Right cardiac atrium (tissue), 5 donors: ENCODE measurements at places on chromosomes 6 and 20. TPM values are rescaled to one million over a fixed set of nuclear protein-coding genes. Genes with fewer than 3 reads are reported as not detected.

The MLN gene
- not detected for polyA plus RNA-seq

DNA sequence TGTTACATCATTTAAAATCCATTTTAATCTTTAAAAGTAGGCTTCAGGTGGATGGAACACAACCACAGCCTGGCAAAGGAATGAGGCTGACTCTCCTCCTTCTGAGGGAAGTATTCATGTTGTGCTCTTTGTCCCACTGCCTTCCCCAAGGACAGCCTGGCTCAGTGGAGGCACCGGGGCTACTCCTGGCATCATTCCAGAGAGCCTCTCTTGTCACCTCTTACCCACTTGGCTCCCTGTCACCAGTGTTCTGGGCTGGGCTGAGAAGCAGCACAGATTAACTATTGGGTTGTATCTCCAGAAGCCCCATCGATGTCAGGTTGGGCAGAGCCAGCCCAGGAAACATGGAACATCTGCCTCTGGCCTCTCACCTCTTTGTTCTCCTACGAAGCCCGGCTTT, 10.7 kb upstream of the TP53INP2 start:
- DNase-seq, result no peak

DNA sequence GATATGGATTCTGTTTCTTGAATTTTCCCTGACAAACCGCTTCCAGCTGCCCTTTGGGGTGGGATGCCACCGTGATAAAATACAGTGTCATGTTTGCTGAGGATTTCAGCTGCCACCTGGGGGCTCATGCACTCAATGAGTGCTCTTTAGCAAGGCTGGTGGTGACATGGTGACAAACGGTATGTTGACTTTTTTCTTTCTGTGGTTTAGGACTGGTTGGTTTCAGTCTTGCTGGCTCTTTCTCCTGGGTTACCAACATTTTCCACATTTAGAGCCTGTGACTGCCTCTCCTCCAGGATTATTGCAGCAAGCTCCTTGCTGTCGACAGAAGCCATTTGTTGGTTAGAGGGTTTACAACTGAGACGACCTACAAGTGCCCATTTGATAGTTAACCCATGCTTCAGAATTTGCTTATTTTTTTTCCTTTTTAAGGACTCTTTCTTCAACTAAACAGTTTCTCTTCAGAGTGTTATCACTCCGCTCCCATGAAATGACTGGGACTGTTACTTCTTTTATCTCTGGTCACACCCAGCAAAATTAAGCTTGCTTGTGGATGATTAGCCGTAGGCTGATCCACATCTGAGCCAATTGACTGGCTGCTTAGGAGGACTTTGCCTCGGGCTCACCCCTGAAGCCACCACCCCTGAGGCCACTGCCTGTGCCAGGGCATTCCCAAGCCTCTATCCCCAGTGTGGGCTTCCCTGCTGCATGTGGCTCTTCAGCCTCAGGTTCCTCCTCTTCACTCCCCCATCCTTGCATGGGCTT, 48.4 kb upstream of the CDYL start:
- no peak for DNase-seq

The IRF4 gene
- polyA plus RNA-seq, result 0.41 TPM

The SLC13A3 gene
- polyA plus RNA-seq, result 0.50 TPM

The ANKRD60 gene
- not detected for polyA plus RNA-seq

DNA sequence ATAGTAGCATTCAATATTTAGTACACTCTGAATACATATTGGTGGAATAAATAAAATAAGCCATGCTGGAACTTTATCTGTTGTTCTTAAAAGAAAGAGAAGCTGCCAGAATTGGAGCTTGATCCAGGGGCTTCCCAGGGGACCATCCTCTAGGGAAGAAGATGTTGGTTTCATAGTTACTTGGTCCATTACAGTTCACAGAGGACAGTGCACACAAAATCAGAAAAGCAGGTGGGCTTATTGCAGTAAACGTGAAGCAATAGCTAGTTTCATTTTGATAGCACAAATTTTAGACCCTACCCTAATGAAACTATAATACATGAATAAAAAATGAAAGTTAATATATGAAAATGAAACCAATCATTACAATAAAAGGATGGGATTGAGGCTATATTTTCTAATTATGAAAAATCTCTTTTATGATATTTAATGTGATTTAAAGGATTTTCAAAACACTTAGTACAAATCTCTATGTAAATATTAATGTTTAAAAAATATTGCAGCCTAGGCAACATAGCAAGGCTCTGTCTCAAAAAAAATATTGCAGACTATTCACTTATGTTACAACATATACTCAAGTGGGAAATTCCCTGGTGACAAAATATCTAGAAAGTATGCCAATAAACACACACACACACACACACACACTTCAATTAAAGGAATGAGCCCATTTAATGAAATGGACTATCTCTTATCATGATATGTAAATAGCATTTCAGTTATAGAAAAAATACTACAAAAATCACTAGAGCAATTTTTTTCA, 227.0 kb upstream of the MARCKS start:
- no peak for DNase-seq

DNA sequence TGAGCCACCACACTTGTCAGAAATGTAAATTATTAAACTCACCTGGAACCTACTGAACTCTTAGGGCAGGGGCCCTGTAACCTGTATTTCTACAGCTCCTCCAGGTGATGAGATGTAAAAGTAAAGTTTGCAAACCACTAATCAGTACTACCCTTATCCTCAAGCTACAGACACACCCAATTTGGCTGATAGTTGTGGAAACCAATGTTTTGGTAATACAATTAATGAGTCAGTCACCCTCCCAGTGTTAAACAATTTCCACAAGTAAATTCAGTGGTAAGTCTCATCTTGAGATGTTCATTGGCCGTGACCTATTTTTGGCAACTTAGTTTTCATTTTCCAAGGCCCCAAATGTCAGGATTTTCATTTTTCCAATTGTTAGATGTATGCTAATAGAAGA, 29.6 kb downstream of the GCNT2 start:
- DNase-seq, result no peak

- DNase-seq, result no peak
Observed at GRCh38 chr6:21438237-21438985, 155.1 kb upstream of the SOX4 start.

GRCh38 chr20:47181056-47181862, 175.2 kb downstream of the ZMYND8 start:
- no peak for DNase-seq

The PLA2G7 gene
- 0.16 TPM for polyA plus RNA-seq

The LHFPL5 gene
- not detected for polyA plus RNA-seq

- DNase-seq, result no peak
Observed at GRCh38 chr6:68728159-68728979, 93.3 kb downstream of the ADGRB3 start.

DNA sequence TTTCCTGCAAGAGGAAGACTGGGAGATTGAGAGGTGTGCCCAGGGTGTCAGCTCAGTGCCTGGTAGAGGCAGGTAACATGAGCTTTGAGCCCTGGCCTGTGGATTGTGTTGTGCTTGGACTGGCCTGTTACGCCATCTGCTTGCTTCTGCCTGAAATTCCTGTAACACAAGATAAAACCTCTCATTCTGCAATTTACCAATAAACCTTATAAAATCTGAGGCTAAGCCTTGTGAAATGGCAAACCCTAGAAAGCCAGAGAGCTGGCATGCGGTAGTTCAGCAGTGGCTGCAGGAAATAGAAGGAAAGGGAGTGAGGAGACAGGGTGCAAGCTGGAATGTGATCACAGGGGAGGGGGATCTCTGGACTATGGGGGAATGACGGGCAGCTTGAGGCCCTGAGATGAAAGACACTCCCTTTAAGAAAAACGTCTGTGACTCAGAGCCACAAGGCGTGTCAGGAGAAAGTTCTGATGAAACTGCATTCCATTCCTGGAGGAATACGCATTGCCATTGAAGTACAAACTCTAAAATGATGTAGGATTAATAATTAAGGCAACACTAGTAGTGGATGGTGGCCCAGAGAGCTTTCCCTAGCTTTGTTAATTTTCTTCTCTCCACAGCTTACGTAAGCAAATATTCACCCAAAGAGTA, 26.3 kb upstream of the TFAP2A start:
- no peak for DNase-seq

The DNAH8 gene
- not detected for polyA plus RNA-seq

GRCh38 chr6:146381486-146381885, 162.1 kb upstream of the RAB32 start:
- no peak for DNase-seq

DNA sequence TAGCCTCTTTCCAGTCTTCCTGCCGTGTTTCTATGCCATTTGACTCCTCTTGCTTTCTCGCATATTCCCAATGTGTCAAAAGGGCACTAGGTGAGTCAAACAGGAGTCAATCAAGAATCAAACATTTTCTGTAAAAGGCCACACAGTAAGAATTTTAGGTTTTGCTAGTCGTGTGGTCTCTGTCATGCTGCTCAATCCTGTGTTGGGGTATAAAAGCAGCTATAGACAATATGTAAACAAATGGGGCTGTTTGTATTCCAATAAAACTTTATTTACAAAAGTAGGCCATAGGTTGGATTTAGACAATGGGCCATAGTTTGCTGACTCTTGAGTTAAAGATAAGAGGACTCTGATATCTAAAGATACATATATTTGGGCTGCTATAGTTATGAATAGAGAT, 235.4 kb upstream of the BTBD3 start:
- no peak for DNase-seq

DNA sequence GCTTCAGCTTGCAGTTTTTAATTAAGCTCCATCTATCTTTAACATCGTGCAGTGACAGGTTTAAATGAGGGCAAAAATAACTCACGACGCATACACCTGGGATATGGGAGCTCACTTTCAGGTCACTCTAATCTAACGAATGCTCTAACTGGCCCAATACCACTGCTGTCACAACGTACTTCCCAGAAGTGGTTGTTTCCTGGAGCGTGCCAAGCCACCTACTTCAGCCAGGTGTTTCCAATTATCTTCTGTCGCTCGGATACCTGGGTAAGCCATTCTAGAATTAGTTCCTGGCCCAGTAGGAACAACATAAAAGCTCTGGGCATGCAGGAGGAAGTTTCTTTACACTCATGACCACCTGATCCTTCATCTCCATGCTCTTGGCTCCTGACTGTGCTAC, 147.4 kb downstream of the FOXC1 start:
- DNase-seq, result no peak

DNA sequence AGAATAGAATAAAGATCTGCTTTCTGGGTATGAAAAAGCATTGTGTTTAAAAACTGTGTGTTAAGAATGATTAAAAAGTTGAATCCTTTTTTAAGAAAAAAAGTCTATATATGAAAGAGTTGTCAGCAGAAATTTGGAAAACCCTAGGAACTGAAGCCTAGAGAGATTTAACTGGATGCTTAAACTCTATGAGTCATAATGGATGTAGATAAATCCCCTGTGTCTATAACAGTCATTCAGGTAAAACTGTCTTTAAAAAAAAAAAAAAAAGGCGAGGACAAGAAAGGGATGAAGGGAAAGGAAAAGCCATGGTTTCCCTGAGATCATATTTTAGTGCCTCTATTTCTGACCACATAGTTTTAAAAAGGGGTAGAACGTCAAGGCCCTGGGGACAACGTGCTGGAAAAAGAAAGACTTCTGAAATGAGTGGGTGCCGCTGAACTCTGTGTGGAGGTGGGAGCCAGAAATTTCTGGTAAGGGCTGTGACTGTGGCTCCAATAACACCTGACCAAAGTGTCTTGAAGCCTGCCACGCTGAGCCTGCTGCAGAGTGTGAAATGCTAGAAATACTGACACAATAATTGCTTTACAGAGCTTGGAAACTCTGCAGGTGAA, 302.6 kb upstream of the ARID1B start:
- DNase-seq, result no peak

DNA sequence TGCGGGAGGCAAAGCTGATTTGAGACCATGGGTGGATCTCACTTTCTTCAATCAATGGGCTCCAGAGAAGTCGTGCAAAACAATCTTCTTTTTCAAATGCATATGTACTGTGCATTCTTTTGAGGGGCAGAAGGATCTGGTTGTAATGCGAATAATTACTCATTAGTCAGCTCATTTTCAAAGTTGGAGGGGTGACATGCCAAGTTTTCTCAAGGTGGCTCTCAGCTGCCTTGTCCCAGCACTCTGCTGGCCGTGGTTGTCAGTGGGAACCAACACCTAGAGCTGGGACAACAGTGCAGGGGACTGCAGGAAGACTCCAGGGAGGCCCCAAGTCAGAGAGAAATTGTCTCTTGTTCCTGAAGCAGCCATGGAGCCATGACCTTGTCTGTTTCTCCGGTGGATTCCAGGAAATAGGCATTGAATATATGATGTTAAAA, 25.3 kb downstream of the MYT1 start:
- peak; percentile 9 for DNase-seq

The TRIM27 gene
- polyA plus RNA-seq, result 16.8 TPM

GRCh38 chr20:621125-621756, 11.1 kb upstream of the TCF15 start:
- no peak for DNase-seq

GRCh38 chr20:35003211-35004031, 47.8 kb downstream of the MYH7B start:
- peak; percentile 57 for DNase-seq

- no peak for DNase-seq
Observed at GRCh38 chr6:127376685-127377084, 33.3 kb upstream of the ECHDC1 start.

The PPP1R14C gene
- 92.8 TPM for polyA plus RNA-seq

GRCh38 chr6:163949431-163949830, 534.9 kb downstream of the QKI start:
- DNase-seq, result no peak

The RSPO4 gene
- 0.25 TPM for polyA plus RNA-seq

The CLPSL1 gene
- polyA plus RNA-seq, result not detected

DNA sequence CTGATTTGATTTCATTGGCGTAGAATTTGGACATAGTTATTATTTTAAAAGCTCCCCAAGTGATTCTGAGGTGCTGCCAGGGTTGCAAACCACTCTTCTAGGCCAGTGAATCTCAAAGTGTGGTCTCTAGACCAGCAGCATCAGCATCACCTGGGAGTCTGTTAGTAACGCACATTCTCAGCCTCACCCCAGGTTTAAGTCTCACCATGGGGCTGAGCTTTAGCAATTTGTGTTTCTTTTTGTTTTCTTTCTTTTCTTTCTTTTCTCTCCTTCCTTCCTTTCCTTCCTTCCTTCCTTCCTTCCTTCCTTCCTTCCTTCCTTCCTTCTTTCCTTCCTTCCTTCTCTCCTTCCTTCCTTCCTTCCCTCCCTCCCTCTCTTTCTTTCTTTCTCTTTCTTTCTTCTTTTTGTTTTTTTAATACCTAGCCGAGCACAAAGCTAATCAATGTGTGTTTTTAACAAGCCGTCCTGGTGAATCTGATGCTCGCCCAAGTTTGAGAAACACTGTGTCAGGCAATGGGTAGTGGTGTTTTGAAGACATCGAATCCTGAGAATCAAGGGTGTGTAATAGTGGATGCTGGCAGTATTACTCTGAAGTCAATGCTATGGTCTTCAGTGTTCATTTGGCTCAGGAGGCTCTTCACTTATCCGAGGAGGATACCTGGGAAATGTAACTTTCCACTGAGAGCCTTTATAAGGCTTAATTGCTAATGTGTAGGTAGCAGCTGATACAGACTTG, 104.9 kb downstream of the SLX4IP start:
- no peak for DNase-seq

The PM20D2 gene
- polyA plus RNA-seq, result 4.8 TPM

DNA sequence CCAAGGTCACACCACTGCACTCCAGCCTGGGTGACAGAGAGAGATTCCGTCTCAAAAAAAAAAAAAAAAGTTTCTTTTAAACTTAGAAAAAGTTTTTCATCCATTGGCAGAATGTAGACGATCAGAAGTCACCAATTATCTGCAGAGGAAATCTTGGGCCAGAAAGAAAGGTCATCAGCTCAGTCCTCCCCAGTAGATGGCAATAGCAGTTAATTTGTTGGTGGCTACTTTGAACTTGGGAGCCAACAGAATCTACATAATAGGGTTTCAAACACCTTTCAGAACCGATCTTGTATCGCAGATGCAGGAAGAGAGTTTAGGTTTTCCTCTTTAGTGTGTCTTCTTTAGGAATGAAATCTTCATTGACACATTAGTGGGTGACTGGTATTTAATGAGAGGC, 41.7 kb downstream of the LBP start:
- DNase-seq, result no peak

- DNase-seq, result peak; percentile 79
Observed at GRCh38 chr20:35226884-35227681, 593 bp downstream of the MMP24 start.
